M059J (cell line): ENCODE measurements at places on chromosomes 12 and 14. TPM values are rescaled to one million over a fixed set of nuclear protein-coding genes. Genes with fewer than 3 reads are reported as not detected.

DNA sequence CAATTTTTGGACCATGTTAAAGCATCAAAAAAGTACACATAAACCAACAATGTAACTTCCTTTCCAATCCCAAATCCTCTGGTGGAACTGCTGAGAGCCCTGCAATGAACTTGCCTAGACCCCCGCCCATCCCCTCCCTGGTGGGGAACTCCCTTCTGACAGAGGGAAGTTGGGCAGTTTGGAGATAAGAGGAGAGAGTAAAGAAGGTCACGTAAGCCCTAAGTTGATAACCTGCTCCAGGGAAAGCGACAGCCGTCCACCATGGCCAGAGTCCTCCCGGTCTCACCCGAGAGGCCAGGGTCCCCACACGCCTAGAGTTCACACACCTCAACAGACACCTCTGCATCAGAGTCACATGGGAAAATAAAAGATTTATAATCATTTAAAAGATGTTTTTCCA is 138.7 kb downstream of the EGLN3 start:
- no peak for DNase-seq

DNA sequence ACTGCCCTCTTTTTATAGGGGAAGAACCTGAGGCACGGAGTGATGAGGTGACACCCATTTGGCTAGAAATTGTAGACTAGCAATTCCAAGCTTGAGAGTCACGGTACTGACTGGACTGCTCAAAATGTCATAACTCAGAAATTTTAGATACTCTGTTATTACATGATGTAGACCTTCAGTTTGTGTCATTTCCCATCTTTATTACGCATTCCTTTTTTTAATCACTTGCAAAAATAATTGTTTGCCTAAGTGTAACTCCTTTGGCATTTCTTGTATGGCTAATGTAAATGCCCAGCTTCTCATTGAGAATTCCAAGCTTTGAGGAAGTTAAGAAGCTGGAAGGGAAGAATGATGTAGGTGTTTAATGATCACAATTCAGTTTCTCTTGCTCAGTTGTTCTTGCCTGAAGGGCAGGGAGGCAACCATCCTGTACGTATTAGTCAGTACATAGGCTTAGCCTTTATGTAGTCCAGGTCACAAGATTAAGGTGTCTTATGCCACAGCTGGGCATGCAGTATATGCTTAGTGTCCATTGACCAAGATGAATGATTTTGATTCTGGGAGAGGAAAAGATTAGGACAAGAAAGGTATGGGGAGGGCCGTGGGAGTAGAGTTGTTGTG is 68.2 kb upstream of the EVL start:
- DNase-seq = no peak

- DNase-seq = no peak
Observed at GRCh38 chr14:71863766-71864165, 68.5 kb upstream of the RGS6 start.

- no peak for DNase-seq
Observed at GRCh38 chr14:61589691-61590581, 105.4 kb upstream of the HIF1A start.

DNA sequence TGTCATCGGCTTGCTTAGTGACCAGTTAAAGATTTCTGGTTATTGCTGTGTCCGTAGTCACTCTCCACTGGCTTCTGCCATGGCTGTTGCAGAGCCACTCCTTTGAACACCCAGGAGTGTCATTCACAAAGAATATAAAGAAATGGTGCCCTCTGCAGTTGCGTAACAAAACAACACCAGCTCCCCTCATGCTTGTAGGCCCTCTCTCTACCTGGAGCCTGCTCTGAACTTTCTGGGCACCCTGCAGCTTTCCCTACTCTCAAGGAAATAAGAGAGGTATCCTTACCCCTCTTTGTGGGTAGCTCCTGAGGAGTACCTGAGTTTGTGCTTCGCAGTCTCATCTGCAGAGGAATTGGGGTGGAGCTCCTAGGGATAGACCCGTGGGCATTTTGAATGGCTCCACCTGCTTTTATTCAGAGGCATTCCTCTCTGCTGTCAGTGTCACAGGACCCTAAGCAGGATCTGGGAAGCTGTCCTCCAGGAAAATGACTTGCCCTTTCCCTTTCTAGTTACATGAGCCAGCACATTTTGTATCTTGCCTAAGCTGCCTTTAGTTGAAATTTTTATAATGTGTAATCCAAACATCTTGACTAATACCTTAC is 97.2 kb upstream of the TMEM260 start:
- peak; percentile 31 for DNase-seq

DNA sequence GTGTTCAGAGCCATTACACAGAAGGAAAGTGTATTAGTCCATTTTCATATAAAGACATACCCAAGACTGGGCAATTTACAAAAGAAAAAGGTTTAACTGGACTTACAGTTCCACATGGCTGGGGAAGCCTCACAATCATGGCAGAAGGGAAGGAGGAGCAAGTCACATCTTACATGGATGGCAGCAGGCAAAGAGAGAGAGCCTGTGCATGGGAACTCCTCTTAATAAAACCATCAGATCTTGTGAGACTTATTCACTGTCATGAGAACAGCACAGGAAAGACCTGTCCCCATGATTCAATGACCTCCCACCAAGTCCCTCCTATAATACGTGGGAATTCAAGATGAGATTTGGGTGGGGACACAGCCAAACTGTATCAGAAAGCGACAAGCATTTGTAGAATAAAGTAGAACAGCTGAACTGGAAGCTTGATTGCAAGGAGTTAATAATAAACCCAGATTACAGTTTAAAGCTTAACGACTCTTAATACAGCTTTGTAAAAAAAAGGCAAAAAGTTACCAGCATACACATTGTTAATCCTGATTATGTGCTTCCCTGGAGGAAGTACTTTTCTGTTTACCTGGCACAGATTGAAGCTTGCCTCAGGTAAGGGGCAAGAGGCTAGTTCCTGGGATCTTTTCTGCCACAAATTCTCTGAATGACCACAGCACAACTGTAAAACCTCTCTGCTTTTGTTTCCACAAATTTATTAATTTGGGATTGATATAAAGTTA is 18.1 kb upstream of the STON2 start:
- no peak for DNase-seq

- DNase-seq = peak; percentile 22
Observed at GRCh38 chr14:77139540-77140358, 1.8 kb downstream of the ZDHHC22 start.

DNA sequence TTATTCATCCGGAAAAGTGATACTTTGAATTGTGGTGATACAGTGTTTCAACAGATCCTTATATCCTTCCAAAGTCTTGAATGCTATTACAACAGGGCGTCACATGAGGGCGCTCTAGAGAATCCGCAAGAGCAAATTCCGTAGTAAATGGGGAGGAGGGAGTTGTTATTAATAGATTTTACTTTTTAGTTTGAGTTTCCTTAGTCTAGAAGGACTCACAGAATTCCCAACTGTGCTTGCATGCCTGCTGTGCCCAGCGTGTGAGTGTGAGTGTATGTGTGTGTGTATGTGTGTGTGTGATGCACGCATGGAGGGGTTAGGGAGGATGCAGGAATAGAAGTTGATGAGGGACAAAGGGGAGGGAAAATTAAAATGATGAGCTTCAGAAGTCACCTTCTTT is 375.3 kb downstream of the C12orf75 start:
- peak; percentile 39 for DNase-seq

The IFNG-AS1 gene
- total RNA-seq = not detected in 2 replicates

GRCh38 chr12:132238884-132239283 is 90.5 kb downstream of the GALNT9 start:
- no peak for DNase-seq

The IKZF4 gene
- total RNA-seq = 0.57 and 1.2 TPM in 2 replicates

The VDR gene
- total RNA-seq = 5.1 and 9.3 TPM in 2 replicates

The TC2N gene
- total RNA-seq = not detected in 2 replicates

DNA sequence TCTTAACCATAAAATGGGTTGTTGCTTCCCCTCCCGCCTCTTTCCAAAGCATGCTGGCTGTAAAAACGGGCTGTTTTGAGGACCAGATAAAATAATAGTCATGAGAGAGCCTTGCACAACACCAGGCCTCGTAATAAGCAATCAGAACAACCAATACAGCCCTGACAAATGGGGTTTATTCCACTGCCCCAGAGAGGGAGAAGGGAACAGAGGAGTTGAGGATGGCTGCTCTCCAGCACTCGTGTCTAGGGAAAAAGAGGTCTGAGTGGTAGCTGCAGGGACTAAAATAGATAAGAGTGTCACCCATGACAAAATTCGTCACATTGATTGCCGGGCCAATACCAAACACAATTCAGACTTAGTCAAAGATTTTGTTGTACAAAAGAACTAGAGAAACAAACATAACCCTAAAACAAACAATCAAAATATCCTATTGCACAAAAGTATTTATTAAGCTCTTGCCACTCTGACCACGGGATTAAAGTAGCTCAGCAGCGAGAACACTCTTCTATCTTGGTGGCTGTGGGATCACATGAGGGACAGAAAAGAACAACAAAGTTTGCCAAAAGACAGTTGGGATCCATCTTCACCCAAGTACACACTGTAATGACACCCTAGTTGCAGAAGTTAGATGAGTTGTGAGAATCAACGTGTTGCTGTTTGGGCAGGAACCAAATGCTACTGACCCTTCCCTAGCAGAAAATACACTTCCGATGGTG is 188.0 kb downstream of the FOXN3 start:
- no peak for DNase-seq

DNA sequence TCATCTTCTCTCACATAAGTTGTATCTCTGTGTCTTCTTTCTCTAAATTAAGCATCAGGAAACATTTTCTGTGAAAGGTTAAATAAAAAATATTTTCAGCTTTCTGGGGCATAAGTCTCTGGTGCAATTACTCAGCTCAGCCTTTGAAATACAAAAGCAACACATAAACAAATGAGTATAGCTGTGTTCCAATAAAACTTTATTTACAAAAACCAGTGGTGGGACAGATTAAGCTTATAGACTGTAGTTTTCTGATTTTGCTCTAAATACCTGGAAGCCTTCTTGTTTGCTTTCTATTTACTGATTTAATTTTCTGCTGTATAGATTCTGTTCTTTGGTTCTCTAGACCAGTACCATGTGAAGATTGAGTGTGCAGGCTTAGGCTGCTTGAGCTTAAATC is 655.1 kb downstream of the VRK1 start:
- no peak for DNase-seq

DNA sequence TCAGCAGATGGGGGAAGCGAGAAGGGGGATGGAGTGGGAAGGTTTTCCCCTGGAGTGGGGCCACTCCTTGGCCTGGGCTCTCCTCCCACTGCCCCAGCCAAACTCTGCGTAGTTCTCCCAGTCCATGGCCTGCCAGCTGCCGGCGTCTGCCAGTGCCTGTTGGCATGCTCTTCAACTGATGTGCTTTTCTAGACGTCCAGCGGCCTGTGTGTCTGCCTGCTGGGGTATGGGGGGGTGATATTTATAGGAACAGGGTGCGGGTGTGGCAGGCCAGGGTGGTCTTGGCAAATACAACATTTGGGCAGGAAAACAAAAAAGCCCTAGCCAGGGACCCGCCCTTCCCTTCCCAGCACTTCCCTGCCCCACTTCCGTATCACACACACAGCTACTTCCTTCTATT is 786.3 kb upstream of the NOVA1 start:
- DNase-seq = no peak

The PTCSC3 gene
- not detected in 2 replicates for total RNA-seq

GRCh38 chr12:48199774-48200221 is 3.3 kb downstream of the OR10AD1 start:
- peak; percentile 15 for DNase-seq

- no peak for DNase-seq
Observed at GRCh38 chr12:110007881-110008280, 8.7 kb downstream of the ANKRD13A start.

The LMNTD1 gene
- 0.32 and 2.2 TPM in 2 replicates for total RNA-seq

- DNase-seq = no peak
Observed at GRCh38 chr14:93054006-93054405, 61.7 kb downstream of the ITPK1 start.

GRCh38 chr14:36625436-36625835 is 36.2 kb upstream of the PAX9 start:
- no peak for DNase-seq

The GPD1 gene
- total RNA-seq = 0.20 TPM in 1 of 2 replicates, not detected in the other

- no peak for DNase-seq
Observed at GRCh38 chr12:63935361-63935760, 90.9 kb downstream of the SRGAP1 start.

DNA sequence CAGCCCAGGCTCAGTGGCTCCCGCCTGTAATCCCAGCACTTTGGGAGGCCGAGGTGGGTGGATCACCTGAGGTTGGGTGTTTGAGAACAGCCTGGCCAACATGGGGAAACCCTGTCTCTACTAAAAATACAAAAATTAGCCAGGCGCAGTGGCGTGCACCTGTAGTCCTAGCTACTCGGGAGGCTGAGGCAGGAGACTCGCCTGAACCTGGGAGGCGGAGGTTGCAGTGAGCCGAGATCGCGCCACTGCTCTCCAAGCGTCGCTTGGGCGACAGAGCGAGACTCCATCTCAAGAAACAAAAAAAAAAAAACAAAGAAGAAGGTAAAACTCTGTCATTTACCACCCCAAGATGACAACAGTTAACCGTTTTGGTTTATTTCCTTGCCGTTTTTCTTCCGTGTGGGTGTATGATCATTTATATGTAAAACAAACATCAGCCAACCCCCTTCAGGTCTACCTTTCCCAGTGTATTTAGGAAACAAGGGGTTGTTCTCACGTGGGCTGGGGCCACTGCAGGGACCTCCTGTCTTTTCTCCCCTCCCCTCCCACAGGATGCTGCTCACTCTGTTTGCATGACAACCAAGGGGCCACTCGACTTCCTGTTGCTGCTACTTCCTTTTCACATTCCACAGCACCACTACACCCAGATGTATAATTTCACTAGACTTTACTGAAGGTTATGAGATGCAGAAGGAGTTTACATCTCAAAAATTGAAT is 13.6 kb downstream of the TTC9 start:
- no peak for DNase-seq

- DNase-seq = peak; percentile 12
Observed at GRCh38 chr14:93543766-93544165, 113.0 kb downstream of the UNC79 start.

GRCh38 chr14:89661392-89661791 is 244.4 kb upstream of the FOXN3 start:
- no peak for DNase-seq

The CEP170B gene
- 3.8 and 9.1 TPM in 2 replicates for total RNA-seq

- DNase-seq = no peak
Observed at GRCh38 chr12:111642681-111643426, 42.9 kb downstream of the BRAP start.

The ETV6 gene
- total RNA-seq = 4.7 and 11.5 TPM in 2 replicates

DNA sequence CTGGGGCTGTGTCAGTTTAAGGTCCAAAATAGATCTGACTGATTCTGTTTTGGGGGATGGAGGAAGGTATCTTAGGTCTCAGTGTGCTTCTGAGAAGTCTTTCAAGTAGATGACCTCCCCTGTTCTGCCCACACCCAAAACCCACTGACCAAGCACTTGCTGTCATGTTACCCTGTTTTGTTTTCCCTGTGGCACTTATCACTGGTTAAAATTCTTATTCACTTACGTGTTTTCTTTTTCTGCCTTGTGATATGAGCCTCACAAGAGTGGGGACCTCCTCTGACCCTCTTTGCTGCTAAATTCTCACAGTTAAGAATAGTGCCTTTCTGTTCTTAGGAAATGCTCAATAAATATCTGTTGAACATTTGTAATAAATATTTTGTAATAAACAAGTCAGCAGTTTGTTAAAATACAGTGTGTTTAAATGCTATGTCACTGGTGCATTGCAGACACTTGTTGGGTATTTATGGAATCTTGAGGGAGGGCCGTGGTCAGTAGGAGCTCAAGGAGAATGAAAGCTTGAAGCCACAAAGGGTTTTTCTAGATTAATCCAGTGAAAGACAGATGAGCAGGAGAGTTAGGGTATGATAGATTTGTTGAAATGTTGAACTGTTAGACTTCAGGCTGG is 20.9 kb downstream of the PLEKHA5 start:
- peak; percentile 72 for DNase-seq

The MMP19 gene
- 1.5 and 2.9 TPM in 2 replicates for total RNA-seq
